ENCODE measurements at places on chromosomes 5 and 9.

GRCh38 chr9:128059365-128059983 is 7.6 kb downstream of the NAIF1 start:
- DNase-seq, result no peak

GRCh38 chr9:107878462-107878861 is 388.9 kb upstream of the KLF4 start:
- DNase-seq, result no peak

GRCh38 chr9:38036359-38037084 is 32.5 kb downstream of the SHB start:
- no peak for DNase-seq

DNA sequence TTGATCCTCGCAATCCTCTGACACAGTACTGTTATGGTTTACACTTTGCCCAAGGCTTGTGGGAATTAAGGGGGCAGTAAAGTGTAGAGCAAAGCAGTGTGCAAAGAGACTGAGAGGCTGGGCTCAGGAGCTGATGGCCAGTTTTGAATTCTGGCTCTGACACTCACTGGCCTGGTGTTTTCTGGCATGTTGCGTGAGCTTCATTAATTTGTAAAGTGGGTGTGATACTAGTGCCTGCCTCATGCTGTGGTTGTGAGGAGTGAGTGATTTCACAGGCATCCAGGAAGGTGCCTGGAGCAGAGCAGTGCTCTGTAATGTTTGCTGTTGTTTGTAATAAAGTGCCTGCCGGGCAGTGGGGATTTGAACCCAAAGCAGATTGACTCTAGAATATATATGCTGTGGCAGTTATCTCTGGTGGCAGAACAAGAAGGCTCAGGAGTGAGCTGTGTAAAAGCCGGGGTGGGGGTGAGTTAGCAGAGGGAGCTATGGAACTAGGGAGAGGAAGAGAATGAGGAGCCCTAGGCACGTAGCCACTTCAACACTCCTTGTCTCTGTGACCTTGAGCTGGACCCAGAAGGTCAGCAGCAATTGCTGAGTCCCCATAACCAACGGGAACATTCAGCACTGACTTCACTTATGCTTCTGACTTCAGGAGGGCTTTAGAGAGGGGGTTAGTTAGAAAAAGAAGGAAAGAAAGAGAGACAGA is 108.5 kb downstream of the DOCK2 start:
- no peak for DNase-seq

DNA sequence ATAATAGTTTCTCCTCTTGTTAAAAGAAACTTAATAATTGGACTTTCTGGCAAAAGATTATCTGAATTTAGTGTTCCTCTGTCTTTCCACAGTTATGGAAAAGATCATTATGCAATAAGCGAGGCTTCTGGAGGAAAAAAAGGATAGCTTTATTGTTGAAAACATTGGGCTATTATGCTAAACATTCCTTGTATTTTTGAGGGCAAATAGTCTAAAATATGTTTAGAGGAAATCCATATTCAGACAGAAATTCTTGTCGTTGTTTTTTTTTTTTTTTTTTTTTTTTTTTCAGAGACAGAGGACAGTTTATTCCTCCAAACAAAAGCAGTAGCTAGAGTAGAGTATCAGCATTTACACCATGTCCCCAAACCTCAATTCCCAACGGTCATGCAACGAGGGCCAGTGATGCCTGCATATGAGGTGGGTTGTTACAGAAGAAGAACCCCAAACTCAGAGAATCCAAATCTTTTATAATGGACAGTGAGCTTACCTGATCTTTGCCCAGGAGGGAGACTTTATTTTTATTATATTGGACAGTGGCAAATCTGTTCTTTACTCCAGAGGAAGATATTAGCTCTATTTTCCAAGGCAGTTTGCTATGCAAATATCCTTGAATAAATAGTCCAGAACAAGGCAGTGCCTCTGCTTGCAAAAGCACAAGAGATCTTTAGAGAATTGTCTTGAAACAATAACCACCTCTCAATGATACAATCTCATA is 48.4 kb upstream of the CDK5RAP2 start:
- DNase-seq, result no peak

DNA sequence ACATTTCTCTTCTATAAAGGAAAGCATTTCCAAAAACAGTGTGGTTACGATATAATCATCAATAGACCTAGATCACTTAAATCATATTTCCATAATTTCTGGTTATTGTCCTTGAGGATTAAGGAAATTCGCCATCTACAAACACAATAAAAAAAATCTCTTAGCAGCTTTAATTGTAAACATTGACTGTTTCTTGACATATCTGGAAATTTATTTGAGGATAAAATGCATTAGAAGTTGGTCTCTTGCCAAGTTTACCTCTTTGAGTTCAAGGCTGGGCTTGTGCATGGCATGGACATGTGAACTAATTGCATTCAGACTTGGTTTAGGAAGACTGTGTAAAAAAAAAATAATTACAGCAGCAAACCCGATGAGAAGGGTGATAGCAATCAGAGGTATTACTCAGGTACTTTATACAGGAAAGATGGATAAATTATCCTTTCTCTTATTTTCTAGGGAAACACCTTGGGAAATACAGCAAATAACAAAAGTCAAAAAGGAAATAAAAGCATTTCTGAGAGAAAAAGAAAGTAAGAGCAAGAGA is 237.9 kb downstream of the SLF1 start:
- DNase-seq, result no peak

- DNase-seq, result peak; percentile 21
Observed at GRCh38 chr9:136342181-136343120, 15.1 kb downstream of the GPSM1 start.

- DNase-seq, result no peak
Observed at GRCh38 chr5:40376566-40376965, 303.1 kb upstream of the PTGER4 start.

DNA sequence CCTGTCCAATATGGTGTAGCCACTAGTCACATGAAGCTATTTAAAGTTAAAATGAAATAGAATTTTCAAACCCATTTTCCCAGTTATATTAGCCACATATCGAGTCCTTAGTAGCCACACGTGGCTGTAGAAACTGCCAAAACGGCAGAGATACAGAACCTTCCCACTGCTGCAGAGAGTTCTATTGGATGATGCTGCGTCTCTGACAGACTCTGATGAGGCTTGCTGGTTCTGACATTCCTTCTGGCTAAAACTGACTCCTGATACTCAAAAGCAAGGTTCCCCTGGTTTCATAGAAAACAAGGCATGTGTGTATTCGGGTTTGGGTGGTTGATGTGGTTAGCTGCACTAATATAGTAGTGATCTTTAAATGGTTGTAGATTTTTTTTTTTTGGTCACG is 91.5 kb downstream of the TLE4 start:
- DNase-seq, result no peak

DNA sequence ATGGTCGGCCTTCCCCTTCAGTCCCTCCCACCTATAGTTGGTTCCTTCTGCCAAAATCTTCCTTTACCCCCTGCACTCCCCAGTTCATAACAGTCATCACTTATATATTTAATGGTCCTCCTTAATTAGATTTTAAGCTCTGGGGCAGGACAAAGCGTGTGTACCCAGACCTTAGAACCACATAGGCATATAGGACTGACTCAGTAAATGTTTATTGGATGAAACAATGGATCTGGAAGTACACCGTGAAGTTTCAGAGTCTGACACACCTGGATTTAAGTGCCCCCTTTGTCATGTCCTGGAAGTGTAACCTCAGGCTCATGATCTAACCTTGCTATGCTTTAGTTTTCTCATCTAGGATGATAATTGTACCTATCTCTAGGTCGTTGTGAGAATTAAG is 32.0 kb downstream of the STARD4 start:
- no peak for DNase-seq

GRCh38 chr5:114782177-114782576 is 387.5 kb downstream of the TRIM36 start:
- no peak for DNase-seq

- no peak for DNase-seq
Observed at GRCh38 chr5:57324861-57325260, 151.0 kb downstream of the GPBP1 start.
